ENCODE measurements at places on chromosomes 1 and 21.
A peak's percentile ranks its signal among the peaks of the same experiment; 100 is the strongest.

DNA sequence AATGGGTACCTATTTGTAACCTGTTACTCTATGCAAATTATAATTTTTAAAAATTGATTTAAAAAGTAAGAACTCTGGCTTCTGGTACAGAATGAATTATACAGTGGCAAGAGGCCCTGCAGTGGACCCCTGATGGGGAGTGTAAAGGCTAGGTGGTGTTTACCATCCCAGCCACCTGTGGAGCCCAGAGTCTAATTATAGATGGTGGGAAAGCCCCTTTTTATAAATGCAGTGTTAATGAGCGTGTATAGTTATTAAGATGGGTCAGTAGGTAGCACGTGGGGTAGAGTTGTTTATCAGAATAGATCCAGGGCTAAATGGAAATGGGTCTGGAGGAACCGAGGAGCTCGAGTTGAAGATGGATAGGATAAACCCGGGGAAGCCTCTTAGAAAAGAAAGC is 13.9 kb upstream of the PRELP start:
- DNase-seq: no peak

GRCh38 chr1:156927215-156928042 is 7.0 kb downstream of the LRRC71 start:
- DNase-seq: peak; percentile 66

DNA sequence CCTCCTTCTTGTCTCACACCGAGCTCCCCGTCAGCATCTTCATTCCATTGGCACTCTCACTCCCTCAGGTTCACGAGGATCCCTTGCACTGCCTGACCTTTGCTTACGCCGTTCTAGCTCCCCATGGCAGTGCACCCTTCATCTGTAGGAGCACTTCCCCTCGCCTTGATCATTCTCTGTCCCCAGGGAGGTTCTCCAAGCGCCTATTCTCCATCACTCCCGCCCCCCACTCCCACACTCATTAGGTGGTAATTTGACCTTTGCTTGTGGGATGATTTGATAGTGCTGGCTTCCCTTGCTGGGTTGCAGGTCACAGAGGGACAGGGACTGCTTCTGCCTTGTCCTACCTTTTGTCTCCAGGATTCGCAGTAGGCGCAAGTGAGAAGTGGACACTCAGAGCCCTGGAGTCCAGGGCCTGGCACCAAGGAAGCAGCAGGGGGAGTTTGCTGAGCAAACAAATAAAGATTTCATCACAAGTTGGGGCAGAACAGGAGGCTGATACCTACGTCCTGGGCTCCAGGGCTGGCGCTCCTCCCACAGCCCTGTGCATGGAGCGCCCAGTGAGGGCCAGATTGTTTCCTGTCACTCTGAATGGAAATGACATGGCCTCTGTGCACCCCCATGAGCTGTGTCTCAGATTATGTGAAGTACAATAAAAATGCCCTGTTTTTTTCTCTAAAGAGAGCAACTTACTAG is 82.0 kb upstream of the RUNX3 start:
- DNase-seq: no peak

GRCh38 chr1:197063212-197063611 is 3.8 kb downstream of the F13B start:
- DNase-seq: no peak

DNA sequence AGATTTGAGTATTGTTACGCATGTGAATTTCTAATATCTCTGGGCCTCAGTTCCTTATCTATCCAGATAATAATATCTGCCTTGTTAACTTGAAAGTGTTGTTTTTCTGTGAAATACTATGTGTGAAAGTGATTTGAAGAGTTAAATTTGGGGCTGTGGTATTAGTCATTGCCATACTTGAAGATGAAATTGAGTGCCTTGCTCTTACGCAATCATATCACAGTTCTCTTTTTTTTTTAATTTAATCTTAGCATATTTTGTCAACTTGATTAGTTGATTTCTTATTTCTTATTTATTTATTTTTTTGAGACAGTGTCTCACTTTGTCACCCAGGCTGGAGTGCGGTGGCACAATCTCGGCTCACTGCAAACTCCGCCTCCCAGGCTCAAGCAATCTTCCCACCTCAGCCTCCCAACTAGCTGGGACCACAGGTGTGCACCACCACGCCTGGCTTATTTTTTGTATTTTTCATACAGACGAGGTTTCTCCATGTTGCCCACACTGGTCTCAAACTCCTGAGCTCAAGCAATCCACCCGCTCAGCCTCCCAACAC is 31.0 kb downstream of the AGO4 start:
- DNase-seq: no peak

GRCh38 chr1:65163201-65163805 is 15.3 kb downstream of the AK4 start:
- DNase-seq: no peak

DNA sequence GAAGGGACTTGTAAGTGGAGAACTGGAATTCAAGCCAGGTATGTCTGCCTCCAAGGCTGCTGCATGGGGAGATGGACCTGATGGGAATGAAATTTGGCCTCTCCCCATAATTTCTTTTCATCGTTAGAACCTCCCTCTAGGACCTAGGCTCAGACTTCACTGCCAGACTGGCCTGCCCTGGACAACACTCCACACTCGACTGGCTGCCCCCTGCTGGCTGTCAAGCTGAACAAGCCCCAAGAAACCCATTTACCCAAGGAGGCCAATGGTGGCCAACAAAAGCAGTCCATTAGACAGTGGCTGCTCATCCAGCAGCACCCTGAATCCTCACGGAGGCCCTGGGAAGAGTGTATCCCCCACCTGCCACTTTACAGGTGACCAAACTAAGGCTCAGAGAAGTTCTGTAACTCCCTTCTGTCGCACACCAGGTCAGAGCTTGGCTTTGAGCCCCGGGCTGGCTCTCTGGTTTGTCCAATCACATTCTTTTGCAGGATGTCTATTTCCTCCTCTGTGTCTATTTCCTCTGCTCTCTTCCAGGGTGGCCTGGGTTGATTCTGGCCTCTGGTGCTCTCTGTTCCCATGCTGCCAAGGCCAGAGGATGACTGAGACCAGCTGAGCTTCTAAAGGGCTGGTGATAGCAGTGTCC is 3.8 kb downstream of the RNF186 start:
- peak; percentile 34 for DNase-seq

DNA sequence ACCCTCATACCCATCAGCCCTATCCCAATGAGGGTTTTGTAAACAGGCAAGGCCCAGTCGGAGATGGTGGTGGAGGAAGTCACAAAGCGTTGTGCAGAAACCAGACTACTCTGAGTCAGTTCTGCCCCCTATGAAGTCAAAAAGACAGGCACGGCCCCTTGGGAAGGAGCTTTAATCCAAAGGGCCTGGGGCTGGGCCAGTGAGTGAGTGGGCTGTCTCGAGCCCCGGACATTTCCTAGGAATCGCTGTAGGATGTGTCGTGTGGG is 442 bp upstream of the AHCYL1 start:
- no peak for DNase-seq

DNA sequence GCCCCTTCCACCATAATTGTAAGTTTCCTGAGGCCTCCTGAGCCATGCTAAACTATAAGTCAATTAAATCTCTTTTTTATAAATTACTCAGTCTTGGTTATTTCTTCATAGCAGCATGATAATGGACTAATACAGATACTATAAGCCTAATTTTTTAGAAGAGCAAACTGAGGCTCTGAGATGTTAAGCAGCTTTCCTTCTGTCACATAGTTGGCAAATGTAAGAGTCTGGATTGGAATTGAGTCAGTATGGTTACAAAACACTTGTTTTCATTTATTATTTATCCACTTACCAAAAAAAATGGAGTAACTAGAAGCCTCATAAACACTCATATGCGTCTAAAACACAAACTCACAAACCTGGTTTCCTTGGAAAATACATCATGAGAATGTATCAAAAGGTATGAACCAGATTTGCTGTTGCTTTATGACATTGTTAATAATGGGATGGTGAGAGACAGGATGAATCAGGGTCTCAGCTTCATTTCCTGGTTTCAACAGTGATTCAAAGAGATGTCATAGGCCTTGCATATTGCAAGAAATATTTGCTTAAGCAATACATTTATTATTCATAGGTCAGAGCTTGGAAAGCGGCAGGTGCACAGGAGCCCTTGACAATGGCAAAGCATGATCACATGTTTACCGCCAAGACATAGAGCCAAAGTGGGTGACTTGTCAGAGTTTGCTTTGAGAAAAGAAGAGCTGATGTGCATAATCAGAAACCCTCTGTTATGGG is 221.5 kb downstream of the GRIK1 start:
- DNase-seq: no peak

DNA sequence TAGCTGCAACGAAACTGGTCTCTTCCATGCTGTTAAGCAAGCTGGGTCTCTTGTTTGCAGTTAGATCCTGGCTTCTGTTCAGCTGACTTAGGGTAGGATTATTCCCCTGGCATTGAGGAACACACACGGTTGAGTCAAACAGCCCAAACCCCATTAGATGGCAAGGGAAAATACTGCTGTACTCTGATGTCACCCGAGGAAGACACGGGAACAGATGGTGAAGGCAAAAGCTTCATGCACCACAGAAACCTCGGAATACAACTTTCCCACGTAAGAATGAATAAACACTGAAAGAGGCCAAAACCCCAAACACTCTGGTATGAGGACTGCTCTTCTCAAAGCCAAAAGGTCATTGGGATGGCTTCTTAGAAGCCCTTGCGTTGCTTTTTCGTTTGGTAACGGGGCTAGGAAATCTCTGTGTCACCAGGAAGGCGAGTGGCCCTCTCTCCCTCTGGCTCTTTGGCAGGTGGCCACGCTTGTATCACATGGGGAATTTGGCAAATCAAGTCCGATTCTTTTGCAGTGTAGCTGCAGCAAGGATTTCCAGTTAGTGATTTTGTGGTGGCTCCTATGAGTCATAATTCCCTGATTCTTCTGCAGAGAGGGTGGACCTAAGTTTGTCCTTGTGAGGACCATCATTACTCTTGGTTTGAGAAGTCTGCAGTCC is 16.7 kb upstream of the LYST start:
- DNase-seq: no peak

DNA sequence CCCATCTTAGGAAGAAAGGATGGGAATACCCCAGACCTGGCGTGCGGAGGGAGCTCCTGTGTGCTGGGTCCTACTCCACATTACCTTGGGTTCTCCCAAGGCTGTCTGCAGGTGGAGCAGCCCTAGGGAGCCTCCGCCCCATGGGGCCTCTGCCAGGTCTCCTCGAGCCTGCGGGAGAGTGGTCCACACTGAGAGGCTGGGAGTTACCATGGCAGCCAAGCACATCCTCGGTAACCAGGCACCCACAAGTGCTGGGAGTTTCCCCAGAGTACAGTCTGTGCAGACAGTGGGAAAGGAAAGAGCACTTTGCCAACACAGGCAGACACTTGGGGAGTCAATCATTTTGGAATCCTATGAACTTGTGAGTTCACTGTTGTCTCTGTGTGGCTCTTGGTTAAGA is 249.4 kb downstream of the DYRK1A start:
- DNase-seq: no peak

- DNase-seq: no peak
Observed at GRCh38 chr21:31641416-31641922, 18.0 kb upstream of the SOD1 start.

- DNase-seq: no peak
Observed at GRCh38 chr1:198201956-198202784, 45.4 kb downstream of the NEK7 start.

DNA sequence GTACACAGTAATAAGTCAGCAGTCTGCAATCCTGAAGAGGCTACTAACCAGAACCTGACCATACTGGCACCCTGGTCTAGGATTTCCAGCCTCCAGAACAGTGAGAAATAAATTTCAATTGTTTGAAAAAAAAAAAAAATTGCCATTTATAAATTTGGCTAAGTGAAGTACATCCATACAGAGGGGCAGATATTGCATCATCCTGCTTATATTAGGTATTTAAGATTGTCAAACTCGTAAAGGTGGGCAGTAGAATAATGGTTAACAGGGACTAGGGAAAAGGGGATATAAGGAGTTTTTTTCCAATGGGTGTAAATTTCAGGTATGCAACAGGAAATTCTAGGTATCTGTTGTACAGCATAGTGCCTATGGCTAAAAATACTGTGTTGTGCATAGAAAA is 1250.9 kb downstream of the BRINP3 start:
- no peak for DNase-seq

DNA sequence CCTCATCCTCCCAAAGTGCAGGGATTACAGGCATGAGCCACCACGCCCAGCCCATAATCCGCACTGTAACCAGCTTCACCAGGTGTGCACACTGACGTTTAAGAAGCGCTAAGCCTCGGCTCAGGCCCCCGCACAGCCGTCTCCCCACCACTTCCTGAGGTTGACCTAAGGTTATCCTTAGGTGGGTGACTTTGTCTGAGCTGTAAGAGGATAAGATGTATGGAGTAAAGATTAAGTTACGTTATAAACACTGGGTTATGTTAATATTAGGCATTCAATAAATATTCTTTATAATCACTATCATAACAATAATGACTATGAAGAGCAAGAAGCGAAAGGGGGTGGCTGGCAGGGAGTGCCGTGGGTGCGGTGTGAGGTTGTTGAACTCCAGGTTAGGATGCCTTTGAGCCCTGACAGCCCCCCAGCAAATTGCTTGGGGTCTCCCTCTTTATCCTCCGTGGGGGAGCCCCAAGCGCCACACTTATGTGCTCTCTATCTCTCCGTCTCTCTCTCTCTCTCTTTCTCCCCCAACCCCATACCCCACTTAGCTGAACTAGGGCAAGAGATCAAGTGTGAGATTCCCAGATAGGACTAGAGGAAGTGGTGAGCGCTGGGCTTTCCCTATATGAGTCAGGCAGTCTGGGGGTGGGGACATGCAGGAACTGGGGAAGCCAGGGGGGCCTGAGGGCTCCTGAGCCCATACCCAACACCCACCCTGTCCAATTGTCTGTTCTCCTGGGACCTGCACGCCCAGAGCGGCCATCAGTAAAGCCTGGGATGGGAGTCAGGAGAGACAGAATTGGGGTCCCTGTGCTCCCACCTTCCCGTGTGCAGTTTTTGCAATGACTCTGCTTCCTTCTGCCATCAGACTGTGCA is 7.6 kb downstream of the EFHD2 start:
- no peak for DNase-seq

GRCh38 chr1:155000726-155001424 is 1.7 kb upstream of the ZBTB7B start:
- peak; percentile 90 for DNase-seq

GRCh38 chr1:166166329-166166697 is 488 bp downstream of the FAM78B start:
- no peak for DNase-seq

- DNase-seq: no peak
Observed at GRCh38 chr1:1286313-1287261, 6.4 kb downstream of the SCNN1D start.
